ENCODE measurements at places on chromosomes 5 and 9.

- no peak for DNase-seq
Observed at GRCh38 chr9:126109575-126109974, 217.1 kb upstream of the MVB12B start.

GRCh38 chr5:132751971-132752580 lies 4.8 kb downstream of the CCNI2 start:
- DNase-seq = no peak

DNA sequence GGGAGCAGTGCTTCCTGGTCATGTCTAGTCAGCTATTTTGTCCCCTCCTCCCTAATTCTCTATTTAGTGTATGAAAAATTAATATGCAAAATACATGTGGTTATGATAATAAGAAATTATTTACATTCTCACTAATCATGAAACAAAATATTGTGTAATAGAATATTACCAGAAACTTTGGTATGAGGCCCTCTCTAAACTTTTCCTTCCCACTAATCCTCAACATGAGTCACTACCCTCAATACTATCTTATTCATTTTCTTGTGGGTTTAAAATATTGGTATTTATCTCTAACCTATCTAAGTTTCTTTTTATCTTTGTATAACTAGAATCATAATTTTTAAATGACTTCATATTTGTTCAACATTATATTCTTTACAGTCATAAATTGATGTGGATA lies 545.9 kb upstream of the PTPRD start:
- DNase-seq = no peak

- DNase-seq = no peak
Observed at GRCh38 chr5:3220638-3221288, 374.9 kb upstream of the IRX1 start.

DNA sequence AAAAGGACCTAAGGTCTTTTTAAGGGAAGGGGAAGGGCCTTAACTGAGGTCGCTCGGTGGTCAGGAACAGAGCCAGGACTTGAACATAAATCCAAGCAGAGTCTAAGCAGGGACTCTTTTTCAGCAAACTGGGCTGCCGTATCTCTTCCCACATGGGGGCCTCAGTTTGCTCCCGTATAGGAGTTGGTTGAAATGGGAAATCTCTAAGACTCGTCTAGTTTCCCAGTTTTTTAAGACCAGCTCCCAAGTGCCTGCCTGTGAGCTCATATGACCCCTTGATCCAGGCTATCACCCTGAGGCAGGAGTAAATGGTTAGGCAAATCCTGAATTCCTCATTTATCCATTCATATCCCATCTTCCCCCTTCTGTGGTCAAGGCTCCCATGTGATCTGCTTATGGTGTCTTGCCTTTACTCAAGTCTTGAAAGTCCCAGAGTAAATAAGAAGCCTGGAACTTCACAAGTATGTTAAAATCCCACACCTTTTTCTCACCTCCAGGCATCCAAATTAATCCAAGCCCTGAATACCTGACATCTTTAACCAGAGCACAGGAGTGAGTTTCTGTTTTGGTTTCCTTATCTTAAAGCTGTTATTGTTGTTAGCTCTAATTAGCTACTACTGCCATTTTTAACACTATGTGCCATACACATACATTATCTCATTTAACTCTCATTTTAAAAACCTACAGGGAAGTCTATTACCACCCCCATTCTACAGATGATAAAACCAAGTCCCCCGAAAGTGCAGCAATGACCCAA lies 3.0 kb downstream of the ARSI start:
- DNase-seq = no peak

DNA sequence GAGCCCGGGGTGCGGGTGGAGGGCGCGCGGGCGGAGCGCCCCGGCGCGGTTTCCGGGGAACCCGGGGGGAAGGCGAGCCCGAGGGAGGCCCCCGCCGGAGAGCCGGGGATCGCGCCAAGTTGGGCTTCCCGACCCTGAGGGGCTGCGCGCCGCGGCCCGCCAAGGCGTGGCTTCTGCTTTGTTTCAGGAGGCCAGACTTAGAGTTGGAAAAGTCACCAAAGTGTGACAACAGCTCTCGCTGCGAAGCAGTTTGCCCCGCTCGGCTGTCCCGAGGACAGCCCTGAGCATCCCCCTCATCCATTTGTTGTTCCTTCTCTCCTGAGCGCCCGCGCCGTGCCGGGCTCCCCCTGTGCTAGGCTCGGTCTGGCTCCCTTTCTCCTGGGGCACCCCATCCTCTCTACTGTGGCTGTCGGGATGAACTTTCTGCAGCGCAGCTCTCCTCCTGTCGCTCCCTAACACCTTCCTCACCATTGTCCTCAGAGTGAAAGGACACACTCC lies 410 bp downstream of the GLIPR2 start:
- no peak for DNase-seq

- no peak for DNase-seq
Observed at GRCh38 chr5:175861337-175862130, 9.8 kb upstream of the CPLX2 start.

GRCh38 chr9:19138084-19138483 lies 10.8 kb upstream of the PLIN2 start:
- no peak for DNase-seq

DNA sequence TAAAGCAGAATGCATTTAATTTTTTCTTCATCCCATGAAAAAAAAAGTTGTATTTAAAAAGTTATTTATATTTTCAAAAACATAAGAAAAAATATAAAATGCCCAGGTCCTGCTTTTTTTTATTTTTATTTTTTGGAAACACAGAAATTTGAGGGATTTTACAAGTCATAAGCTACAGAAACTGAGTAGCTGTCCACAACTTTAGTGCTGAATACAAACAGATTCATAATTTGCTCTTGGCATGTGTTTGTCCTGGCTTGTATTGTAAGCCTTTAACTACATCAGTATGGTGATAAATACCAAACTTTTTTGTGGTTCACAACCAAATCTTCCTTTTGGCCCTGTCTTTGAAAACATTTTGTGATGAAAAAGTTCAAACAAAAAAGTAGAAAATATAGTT lies 7.5 kb upstream of the PLCXD3 start:
- no peak for DNase-seq

DNA sequence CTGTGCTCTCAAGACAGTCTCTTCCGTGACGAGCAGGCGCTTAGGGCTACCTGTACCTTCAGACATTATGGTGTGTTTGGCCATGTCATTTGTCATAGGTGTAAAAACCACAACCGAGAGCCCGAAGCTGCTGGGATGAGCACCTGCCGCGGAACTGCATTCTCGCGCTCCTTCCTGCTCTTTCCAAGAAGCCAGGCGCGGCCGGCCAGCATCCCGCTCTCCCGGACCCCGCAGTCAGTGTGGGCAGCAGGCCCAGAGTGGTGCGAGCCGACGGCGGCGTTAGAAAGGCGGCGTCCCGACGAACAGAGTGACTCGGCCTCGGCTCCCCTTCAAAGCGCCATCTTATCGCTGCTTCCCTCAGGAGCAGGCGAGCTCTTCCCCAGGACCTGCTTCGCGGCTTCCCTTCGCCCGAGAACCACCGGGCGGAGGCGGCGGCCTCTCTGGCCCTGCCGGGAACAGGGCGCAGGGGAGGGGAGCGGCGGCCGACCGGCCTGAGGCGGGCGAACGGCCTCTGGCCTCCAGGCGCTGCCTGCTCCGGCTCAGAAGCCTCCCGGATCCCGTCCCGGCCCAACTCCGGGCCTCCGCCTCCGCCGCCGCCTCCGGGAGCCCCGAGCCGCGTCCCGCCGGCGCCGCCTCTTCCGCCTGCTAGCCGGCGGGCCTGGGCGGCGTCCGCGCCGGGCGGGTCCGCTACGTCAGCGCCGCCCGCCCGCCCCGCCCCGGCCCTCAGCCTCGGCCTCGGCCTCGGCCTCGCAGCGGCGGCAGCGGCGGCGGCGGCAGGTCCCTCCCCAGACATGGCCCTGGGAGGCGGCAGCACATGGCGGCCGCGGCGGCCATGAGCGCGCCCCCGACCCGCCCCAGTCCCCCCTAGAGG lies at the start of gene FAM120A:
TSS of gene FAM120A (plus strand) at position 741 of the 871 bp plus-strand sequence. CDS start 231 bp downstream, outside the sequence.
- DNase-seq = peak; percentile 42

DNA sequence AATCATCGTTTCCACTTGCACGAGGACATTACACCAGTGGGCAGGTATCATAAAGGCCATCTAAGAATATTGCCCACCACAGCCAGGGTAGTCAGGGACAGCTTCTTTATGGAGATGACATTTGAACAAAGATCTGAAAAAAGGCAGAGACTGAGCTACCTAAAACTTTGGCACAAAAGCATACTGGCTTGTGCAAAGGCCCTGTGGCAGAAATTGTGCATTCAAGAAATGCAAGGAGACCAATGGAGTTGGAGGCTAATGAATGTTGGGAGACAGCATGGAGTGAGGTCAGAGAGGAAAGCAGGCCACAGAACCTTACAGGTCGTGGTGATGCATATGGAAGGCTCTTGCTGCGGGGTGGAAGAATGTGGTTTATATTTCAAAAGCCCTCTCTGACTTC lies 578.5 kb downstream of the BNC2 start:
- no peak for DNase-seq

- DNase-seq = no peak
Observed at GRCh38 chr9:88270413-88270812, 117.8 kb upstream of the SPIN1 start.

- DNase-seq = peak; percentile 54
Observed at GRCh38 chr5:170623576-170624181, 119.9 kb downstream of the KCNIP1 start.

DNA sequence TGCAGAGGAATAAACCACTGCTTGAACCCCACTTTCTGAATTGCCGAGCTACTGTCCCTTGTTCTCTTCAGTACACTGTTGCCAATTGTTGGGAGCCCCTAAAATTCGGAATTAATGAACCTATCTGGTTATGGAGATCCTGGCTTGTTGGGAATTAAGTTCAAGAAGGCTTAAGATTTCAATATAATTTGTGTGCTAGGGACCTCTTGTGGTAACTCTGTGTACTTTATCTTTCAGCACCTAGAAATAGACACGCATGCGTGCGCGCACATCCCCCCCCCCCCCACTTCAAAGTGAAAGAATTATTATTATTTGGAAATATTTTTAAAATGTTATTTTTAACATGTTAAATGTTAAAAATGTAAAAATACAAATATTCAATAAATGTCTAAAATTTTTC lies 53.3 kb upstream of the FAM169A start:
- DNase-seq = peak; percentile 60

GRCh38 chr9:133691626-133692363 lies 46.4 kb downstream of the SARDH start:
- DNase-seq = no peak

DNA sequence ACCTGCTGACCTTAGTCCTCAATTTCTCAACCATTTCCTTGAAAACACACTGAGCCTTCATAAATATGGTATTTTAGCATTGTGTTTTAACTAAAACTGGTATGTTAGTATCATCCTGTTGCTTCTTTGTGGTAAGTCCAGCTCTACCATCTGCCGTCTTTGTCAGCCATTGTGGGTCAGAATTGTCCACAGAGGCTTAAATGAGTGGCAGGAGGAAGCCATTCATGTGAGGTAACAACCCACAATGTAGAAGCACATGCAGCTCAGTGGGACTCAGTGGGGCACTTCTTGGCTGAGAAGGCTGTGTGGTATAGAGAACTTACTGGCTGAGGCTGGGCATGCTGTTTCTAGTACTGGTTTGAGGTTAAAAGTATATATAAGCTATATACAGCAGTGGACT lies 149.2 kb upstream of the NR3C1 start:
- DNase-seq = no peak

DNA sequence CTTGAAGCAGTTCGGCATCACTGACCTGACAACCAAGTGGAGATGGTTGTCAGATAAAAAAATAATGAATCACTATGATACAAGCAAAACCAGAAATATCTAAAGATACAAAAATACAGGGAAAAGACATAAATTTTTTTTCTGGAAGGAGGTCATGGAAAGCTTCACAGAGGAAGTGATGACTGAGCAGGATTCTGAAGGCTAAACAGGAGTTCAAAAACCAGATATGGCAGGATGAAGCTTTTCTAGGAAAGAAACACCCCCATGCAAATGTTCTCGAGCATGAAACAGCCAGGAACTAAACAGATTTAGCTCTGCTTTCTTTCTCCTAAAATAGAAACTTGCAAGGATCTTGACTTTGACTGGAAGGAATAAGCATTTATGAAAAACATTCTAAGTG lies 60.7 kb upstream of the IFNE start:
- DNase-seq = no peak

GRCh38 chr5:111792471-111793058 lies 35.6 kb upstream of the NREP start:
- DNase-seq = no peak

- peak; percentile 30 for DNase-seq
Observed at GRCh38 chr5:136087961-136088871, 44.4 kb upstream of the SMAD5 start.

DNA sequence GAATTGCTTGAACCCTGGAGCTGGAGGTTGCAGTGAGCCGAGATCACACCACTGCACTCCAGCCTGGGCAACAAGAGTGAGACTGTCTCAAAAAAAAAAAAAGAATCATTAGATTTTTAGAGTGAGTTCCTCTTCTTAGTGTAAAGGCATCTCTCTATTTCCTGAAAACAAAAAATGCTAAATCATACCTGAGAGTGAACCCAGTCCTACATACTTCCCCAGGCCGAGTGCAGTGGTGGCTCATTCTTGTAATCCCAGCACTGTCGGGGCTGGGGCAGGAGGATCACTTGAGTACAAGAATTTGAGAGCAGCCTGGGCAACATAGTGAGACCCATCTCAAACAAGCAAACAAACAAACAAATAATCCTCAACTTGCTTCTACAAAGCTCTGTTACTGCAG lies 38.2 kb upstream of the LPAR1 start:
- no peak for DNase-seq

- DNase-seq = no peak
Observed at GRCh38 chr9:131056781-131057506, 39.4 kb upstream of the AIF1L start.

DNA sequence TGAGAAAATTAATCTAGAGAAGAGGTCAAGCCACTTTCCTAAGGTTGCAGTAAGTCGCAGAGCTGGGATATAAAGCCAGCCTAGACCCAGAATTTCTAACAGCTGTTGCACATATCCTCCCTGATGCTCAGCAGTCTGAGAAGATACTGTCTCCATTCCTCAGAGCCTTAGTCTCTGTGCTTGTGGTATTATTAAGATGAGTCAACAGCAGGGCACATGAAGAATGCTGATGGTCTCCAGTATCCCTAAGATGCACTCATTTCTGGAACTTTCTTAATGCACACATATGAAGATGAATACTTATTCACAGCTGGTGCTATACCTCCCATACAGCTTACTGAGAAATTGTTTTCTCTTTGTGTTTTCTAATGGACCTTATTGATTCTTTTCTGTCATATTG lies 32.5 kb downstream of the SGCD start:
- no peak for DNase-seq

GRCh38 chr5:84290161-84290560 lies 94.5 kb downstream of the EDIL3 start:
- DNase-seq = no peak

GRCh38 chr9:80062567-80062966 lies 490.8 kb downstream of the TLE4 start:
- DNase-seq = no peak

- no peak for DNase-seq
Observed at GRCh38 chr5:61423487-61424145, 91.6 kb downstream of the ZSWIM6 start.

GRCh38 chr9:15357050-15357653 lies 50.1 kb upstream of the TTC39B start:
- DNase-seq = no peak

GRCh38 chr5:19406576-19407365 lies 581.2 kb downstream of the CDH18 start:
- no peak for DNase-seq
